ENCODE measurements at places on chromosomes 3 and 15.
A peak's percentile ranks its signal among the peaks of the same experiment; 100 is the strongest.

- DNase-seq, result no peak
These were observed 222.5 kb downstream of the ROBO2 start for GRCh38 chr3:77262361-77262760.

GRCh38 chr15:63045465-63045840, 2.9 kb downstream of the TPM1 start:
- DNase-seq, result no peak

DNA sequence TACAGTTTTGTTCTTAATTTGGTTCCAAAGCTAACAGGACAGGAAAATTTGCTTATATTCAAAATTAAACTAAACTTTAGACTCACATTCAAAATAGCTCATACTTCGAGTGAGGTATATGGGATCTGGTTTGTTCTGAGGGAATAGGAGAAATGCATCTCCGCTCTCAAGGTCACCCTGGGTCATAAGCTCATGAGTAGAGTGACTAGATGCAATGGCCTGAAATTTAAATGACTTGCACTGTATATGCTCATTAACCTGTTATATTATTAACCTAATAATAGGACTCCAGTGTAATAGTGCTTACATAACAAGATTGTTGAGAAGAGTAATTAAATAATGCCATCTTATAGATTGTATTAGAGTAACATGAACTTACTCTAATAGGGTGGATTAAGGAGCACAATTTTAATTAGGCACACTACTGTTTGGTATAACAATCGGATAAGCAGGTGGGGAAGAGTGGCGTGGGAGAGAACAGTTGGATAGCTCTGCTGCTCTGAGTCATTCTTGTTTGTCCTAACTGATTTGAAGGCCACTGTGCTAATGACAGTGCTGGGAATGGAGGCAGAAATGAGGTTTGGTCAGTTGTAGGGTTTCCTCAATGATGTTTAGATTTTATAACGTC, 5.2 kb downstream of the NKTR start:
- no peak for DNase-seq

DNA sequence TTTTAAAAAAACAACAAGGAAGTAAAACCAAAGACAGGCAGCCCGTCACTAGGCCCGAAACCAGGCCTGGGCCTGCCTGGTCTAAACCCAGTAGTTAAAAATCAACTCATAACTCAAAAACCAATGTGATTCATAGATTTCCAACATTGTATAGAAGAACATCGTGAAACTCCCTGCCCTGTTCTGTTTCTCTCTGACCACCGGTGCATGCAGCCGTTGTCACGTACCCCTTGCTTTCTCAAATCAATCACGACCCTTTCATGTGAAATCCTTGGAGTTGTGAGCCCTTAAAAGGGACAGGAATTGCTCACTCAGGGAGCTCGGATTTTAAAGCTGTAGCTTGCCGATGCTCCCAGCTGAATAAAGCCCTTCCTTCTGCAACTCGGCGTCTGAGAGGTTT, 89.5 kb downstream of the DCLK3 start:
- DNase-seq, result no peak

DNA sequence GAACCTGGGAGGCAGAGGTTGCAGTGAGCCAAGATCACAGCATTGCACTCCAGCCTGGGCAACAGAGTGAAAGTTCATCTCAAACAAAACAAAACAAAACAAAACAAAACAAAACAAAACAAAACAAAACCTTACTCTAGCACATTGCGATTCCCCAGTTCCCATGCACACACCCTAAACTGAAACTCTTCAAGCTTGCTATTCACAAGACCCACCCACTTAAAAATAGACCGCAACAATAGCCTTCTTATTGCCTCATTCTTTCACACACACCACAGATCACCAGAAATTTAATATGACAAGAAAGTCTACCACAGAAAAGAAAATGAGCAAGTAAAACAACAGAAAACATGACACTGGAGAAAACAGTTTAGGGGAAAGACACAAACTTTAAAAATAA, 598.4 kb downstream of the FHIT start:
- no peak for DNase-seq

DNA sequence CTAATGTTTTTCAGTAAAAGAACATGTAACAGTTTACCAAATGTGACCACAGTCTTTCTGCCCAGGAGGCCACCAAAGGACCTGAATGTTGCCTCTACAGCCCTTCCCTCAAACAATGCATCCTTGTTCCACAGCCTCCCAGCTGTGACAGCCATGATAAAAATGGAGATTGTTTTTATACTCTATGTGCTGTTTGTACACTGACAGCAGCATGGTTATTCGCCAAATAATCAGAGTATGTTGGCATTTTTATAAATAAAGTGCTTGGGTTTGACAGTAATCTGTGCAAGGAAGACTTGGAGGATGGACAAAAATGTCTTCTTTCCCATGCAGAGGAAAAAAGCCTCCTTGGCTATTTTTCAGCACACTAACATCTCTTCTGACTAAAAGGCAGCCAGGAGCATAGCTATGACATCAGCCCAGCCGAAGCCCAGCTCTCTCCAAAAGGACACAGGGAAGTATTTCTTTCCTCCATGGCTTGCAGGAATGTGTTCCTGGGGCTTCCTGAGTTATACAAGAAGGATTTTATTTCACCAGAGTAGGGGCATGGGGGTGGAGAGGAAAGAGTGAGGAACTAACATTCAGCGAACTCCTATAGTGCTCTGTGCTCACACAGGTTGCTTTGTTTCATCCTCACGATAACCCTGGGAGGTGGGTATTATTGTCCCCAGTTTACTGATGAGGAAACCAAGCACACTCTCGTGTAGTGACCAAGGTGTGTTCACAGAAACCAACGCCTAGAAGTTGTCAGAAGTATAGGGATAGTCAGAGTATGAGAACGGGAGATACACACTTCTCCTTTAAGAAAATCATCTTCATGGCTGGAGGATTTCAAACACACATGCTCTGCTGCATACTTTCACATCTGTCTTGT, 339.7 kb downstream of the MECOM start:
- no peak for DNase-seq

GRCh38 chr3:98971169-98971681, 69.7 kb upstream of the DCBLD2 start:
- no peak for DNase-seq

GRCh38 chr3:182803596-182803995, 10.3 kb downstream of the ATP11B start:
- no peak for DNase-seq

GRCh38 chr15:28026221-28026620, 72.9 kb downstream of the OCA2 start:
- no peak for DNase-seq

- DNase-seq, result no peak
These were observed 97.3 kb upstream of the AGTR1 start for GRCh38 chr3:148600440-148600839.

GRCh38 chr3:56985878-56986277, 74.6 kb upstream of the SPATA12 start:
- DNase-seq, result no peak

DNA sequence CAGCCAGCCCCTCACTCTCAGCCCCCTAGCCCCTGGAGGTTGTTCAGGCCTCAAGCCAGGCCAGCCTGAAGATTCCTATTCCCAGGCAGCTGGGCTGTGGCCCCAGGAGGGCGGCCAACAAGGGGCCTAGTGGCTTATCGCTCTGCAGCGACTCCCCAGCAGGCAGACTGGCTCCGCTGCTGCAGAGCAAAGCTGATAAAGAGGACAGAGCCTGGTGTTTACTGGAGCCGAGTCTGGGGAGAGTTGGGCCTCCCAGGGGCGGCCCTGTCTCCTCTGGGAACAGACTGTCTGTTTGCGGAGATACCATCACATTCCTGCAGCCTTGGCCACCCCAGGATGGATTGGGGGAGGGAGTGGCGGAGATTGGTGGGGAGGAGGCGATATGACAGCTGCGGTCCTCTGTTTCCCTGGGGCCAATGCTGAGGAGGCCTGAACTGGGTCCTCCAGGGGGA, 22.4 kb upstream of the SMAD6 start:
- no peak for DNase-seq

- DNase-seq, result peak; percentile 26
These were observed 38.5 kb downstream of the C3orf62 start for GRCh38 chr3:49238274-49239127.

DNA sequence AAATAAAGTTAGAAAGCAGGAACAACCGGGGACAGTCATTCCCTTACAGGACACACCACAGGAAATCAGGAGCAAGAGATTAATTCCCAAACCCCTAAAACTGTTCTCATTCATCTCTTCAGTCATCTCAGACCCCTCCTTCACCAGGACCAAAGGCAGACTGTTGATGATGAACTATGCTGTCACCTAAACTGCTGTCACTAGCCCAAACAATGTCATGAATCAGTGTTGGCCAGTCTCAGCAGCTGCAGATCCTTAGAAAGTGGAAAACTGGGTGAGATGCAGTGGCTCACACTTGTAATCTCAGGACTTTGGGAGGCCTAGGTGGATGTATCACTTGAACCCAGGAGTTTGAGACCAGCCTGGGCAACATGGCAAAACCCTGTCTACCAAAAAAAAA, 909.6 kb downstream of the ROBO1 start:
- DNase-seq, result no peak

GRCh38 chr15:49190586-49190985, 20.5 kb downstream of the GALK2 start:
- DNase-seq, result no peak

GRCh38 chr3:63768386-63768785, 50.7 kb upstream of the C3orf49 start:
- no peak for DNase-seq

DNA sequence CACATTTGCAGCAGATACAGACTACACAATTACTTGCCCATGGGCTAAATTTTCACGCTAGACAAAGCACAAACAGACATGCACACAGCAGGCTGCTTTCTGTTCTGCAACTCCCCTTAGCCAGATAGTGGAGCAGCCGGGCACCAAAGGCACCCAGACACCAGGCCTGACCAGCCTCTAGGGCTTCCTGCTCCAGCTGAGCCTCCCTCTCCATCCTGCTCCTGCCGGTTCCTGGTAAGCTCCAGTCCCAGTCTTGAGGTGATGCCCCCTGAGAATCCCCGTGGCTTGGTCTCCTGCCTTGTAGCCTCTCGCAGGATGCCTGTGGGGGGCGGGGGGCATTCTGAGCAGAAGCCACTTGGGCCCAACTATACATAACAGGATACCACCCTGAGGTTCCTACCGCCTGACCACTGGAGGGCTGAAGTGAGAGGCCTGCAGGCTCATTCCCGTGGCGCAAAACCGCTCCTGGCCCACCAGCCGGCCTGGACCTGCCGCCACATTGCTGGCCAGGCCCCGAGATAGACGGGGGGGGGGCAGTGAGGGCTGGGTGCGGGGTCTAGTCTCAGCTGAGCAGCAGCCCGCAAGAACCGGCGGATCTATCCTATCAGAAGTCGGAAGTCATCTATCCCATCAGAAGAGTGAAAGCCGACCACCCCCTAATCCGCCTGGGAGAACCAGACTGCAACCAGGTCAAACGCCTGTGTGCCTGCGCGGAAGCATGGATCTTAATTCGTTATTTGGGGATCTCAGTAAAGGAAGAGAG, 3.9 kb downstream of the FOXL2 start:
- no peak for DNase-seq

- DNase-seq, result no peak
These were observed 873.5 kb downstream of the OTOL1 start for GRCh38 chr3:162370141-162370540.

DNA sequence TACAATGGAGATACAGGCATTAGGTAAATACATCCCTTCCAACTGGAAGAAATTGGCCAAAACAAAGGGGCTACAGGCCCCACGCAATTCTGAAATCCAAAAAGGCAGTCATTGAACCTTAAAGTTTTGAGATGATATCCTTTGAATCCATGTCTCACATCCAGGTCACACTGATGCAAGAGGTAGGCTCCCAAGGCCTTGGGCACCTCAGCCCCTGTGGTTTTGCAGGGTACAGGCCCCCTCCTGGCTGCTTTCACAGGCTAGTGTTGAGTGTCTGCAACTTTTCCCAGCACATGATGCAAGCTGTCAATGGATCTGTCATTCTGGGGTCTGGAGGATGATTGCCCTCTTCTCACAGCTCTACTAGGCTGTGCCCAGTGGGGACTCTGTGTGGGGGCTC, 766.7 kb downstream of the ZBBX start:
- DNase-seq, result no peak

GRCh38 chr15:77493324-77493907, 72.7 kb downstream of the HMG20A start:
- peak; percentile 9 for DNase-seq

GRCh38 chr3:148079370-148079769, 618.3 kb upstream of the AGTR1 start:
- no peak for DNase-seq

- no peak for DNase-seq
These were observed 41.9 kb downstream of the CTNNB1 start for GRCh38 chr3:41241161-41241560.

GRCh38 chr3:73667889-73668288, 43.1 kb upstream of the PDZRN3 start:
- DNase-seq, result no peak

DNA sequence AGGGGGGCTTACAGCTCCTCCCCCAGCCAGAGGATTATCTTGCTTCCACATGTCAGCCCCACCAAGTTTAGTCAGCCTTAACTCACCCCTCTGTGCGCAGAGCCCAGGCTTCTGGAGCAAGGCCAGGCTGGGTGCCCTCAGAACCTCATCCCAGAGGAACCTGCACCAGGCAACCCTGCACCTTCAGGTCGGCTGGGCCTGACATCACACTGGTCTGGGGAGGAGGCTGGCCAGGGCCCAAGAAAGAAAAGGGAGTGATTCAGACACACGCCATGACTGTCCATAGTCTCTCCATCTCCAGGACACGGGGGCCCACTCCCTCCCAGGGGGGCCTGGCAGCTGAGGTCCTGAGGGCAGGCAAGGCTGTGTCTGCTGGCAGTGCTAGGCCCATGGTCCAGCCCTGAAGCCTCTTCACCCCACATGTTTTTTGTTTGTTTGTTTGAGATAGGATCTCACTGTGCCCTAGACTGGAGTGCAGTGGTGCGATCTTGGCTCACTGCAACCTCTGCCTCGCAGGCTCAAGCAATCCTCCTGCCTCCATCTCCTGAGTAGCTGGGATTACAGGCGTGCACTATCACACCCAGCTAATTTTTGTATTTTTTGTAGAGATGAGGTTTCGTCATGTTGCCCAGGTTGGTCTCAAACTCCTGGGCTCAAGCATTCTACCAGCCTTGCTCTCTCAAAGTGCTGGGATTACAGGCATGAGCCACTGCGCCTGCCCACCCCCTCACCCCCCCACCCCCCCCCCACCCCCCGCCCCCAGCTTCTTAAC, 11.1 kb downstream of the TNK2 start:
- no peak for DNase-seq

DNA sequence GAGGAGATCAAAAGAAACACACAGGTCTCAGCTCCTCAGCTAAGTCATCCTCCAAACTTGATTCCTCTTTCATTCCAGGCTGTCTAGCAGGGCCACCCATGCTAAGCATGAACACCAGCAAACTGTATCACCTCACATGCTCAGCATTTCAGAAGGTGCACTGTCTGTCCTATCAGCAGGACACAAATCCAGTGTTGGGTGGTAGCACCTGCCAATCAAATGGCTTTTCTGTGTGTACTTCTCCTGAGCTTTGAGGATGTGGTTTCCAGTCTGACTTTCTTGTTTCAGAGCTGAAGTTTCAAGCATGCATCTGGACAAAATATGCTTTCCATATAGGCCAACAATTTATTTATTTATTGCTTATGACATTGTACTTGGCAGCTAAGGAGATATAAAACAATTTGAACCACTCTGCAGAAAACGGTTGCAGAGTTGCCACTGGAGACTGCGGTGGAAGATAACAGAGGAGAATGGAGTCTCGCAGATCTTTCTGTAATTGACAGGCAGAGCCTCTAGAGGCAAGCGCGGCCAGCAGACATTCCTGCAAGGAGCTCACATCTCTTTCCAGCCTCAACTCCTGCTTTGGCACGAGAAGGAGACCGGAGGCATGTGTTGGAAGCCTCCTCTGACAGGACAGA, 167.1 kb upstream of the WNT5A start:
- no peak for DNase-seq

- no peak for DNase-seq
These were observed 199.8 kb upstream of the TLE3 start for GRCh38 chr15:70297465-70298058.

All from CD4-positive, alpha-beta T cell treated with Interleukin-17A for 1 hour (primary cell).